ENCODE measurements at places on chromosomes 16 and 17.

- no peak for DNase-seq
These were observed 6.1 kb downstream of the C16orf46 start for GRCh38 chr16:81070979-81071378.

GRCh38 chr16:74607310-74607961 is 522 bp upstream of the GLG1 start:
- DNase-seq: no peak

DNA sequence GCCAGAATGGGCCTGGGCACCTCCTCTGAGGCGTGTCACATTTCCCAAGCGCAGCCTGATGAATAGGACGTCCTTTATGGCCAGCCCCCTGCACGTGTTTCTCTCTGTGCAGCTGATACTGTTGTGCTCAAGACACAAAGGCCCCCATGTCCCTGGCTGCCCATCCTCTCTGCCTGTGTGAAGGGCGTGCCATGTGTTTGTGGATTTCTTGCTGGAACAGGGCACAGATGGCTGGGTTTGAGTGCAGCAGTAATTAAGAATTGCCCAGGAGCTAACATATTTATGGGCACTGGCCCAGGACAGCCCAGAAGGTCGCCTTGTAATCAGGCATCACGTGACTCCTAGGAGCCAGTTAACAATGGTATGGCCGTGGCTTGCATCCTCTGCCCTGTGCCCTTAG is 181.1 kb downstream of the CCDC182 start:
- DNase-seq: no peak

- DNase-seq: no peak
These were observed 190.6 kb downstream of the MAF start for GRCh38 chr16:79409978-79410377.

DNA sequence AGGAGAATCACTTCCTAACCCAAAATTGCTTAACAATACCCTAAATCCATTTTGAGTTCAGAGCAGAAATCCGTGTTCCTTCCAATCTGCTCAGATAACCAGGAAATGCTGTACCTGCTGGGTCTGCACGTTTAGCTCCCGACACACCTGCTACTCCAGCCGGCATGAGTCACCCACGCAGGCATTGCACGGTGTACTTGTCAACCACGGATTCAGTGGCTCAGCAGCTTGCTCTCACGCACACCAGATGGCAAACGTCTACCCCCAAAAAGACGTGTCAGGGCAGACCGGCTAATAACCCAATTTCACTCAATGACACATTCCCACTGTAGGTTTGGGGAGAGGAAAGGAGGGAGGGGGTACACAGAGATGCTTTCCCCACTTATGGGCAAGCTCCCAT is 468.1 kb downstream of the SOX9 start:
- DNase-seq: no peak

DNA sequence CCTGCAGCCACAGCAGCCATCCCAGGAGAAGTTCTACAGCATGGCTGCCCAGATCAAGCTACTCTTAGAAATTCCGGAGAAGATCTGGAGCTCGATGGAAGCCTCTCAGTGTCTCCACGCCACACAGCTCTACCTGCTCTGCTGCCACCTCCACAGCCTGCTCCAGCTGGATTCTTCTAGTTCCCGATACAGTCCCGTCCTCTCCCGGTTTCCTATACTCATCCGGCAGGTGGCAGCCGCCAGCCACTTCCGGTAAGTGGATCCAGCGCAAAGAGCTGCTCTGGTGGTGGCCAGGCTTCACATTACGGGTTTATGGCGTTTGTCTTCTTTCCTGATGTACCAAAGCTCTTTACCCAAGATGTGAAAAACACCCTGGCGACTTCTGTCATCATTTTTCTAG is 3.6 kb downstream of the COG1 start:
- DNase-seq: no peak

DNA sequence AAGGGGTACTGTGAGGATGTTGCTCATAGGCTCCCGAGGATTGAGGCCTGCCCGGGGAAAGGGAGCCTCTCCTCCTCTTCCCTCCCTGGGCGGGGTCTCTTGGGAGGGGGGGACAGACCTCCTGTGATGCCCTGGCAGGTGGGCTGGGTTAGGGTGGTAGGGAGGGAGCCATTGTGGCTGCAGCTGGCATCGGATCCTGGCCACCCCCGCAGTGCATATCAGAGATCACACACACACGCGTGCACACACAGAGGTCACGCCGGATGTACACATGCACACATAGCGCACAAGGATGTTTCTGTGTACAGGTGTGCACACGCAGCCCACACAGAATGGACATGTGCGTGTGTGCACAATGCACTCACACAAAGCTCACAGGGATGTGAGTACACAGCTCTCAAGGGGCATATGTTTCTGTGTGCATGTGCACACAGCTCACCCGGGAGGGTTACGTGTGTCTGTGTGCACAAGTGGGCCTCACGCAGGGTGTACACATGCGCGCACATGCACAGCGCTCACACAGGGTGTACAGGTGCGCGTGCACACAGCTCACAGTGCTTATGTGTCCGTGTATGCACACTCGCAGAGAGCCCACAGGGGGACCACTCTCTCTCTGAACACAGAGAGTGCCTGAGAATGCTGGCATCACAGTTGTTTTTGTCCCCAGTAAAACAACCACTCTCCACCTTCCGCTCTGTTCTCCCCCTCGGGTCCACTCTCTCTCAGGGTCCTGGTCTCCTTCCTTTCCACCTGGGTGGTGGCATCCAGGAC is 2.4 kb downstream of the GJD3 start:
- no peak for DNase-seq

- no peak for DNase-seq
These were observed 10.5 kb downstream of the C17orf75 start for GRCh38 chr17:32331243-32332040.

DNA sequence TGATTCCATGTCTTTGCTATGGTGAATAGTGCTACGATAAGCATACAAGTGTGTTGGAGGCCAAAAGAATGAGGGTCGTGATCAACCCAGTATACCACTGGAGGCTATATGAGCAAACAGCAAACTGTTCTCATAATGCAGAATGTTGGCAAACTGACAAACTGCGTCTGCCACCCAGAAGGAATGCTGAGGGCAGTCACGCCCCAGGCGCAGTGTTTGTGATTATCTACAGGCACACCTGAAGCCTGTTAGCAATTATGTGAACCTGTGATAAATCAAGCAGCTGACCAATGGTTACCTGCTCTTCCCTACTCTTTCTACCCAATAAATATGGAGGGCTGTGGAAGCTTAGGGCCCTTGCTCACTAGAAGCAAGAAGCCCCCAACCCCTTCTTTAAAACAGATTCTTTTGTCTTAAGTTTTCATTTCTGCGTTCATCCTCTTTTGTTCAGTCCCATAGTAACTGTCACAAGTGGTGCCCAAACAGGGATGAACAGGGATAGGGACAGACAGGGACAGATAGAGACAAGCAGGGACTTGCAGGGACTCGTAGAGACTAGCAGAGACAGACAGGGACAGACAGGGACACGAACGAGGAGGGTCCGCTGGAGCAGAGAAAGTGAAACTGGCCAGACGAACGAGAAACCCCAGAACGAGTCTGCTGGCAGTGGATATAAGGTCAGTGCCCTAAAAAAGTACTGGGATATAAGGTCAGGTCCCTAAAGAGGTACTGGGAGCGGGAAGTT is 25.1 kb downstream of the CD300LG start:
- no peak for DNase-seq

DNA sequence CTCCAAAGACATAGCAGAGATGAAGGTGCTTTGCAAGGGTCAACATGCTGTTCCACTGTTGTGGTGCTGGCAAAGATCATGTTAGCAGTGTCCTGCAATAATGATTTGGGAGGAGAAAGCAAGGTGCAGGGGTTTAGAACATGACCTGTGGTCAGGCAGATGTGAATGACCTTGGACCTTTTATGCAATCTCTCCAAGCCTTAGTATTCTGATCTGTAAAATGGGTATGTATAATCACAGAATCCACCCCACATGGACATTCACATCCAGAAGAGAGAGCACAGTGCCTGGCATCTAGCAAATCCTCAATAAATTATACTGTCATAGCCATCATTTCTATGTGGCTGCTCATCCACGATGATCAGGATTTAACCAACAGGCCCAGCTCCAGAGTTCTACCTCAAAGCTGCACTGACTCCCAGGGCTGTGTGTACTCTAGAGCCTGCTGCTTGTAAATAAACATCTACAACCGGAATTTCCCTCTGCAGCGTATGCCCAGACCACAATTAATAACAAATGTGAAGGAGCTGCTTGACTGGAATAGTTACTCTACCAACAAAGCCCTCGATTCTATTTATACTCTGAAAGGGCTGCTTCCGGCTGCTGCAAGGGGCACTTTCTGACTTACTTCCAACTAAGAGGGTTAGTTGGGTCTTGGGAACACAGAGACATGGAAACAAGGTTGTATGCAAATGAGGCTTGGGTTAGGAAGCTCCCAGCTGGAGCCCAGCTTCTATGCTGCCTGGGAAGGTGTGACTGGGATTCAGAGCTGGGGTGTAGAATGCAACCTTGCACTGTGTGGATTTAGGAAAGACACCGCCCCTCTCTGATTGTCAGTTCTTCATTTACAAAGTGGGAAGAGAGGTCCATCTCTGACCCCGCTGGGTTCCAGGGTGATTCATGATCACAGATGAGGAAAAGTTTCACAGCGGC is 265.2 kb downstream of the XYLT1 start:
- no peak for DNase-seq

DNA sequence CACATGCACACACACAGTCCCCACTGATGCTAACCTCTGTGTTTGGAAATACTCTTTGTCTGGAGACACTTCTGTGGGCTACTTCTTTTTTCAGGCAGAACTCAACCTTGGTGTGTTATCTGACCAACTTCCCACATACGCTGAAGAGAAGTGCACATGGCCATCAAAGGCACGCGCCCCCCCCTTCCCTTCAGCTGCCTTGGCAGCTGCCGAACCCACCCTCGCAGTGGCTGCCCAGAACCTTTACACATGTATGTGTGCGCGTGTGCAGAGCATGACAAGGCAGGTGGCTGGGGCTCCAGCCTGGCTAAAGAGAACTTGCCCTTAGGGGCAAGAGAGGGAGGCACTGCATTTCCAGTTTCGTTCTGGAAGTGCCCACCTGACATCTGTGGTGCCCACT is 3.9 kb downstream of the RAPGEFL1 start:
- DNase-seq: no peak

GRCh38 chr17:79586131-79586530 is 24.7 kb downstream of the RBFOX3 start:
- DNase-seq: no peak

DNA sequence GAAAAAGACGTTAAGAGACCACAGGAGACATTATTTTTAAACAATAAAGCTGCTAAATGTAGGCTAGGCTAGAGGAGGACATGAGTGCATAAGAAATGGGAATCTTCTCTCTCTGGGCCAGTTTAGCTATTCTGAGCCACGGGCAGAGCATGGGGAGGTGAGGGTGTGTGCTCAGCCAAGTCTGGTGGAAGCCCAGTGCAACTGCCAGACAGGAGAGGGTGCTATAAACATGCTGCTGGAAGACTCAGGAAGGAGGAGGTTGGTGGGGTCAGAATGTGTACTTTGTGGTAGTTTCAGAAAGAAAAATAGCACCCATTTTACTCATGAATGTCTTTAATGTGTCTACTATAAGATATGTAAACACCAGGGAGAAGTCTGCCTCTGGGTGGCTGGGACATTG is 5.9 kb upstream of the SDK2 start:
- DNase-seq: no peak

DNA sequence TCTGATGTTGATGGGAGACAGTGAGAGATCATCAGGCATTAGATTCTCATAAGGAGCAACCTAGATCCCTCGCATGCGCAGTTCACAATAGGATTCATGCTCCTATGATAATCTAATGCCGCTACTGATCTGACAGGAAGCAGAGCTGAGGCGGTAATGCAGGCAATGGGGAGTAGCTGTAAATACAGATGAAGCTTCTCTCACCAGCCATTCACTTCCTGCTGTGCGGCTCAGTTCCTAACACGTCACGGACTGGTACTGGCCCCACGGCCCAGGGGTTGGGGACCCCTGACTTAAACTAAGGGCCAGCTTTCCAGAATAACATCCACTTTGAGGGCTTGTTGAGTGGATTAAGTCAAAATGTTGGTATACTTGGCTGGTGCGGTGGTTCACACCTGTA is 2.6 kb upstream of the TMEM219 start:
- no peak for DNase-seq

DNA sequence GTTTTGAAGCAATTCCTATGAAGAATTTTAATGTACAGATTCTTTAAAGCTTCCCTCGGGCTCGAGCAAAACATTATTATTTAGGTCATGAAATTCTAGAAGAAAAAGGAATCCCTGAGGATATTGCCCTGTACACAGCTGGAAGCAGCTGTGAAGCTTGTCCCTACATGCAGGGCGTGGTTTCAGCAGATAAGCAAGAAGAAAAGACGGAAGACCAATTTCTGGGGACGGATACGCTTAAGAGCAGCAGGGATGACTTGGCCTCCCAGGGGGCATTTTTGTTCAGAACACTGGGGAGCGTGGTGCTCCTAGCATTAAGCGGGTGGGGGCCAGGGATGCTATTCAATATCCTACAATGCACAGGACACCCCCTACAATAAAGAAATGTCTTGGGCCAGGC is 34.3 kb downstream of the LITAF start:
- DNase-seq: no peak

- DNase-seq: no peak
These were observed 7.0 kb upstream of the IL17C start for GRCh38 chr16:88631384-88631783.
